GM06990 (cell line): ENCODE measurements at places on chromosomes 6 and 20.

DNA sequence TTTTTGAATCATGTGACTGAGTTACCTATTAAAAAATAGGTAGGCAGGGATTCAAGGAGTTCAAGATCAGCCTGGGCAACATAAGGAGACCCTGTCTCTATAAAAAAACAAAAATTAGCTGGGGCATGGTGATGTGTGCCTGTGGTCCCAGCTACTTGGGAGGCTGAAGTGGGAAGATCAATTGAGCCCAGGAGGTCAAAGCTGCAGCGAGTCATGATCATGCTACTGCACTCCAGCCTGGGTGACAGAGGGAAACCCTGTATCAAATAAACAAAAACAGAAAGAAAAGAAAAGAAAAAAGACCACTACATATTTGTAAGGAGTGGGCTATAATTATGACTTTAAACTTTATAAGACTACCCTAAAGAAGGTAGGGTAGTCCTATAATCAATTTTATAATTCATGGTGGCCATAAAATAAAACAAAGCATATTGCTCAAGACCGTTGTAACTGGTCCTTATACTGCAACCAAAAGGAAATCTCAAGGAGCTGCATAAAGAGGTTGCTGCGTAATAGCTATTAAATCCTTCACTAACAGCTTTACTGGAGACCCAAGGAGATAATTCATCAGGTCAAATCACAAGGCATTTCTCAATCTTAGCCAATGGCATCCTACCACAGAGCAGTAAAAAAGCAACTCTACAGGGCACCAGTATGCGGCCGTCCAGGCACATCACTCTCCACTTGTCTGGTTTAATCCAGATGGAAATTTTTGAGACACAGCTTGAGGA lies 13.5 kb downstream of the PIGU start:
- DNase-seq: no peak

GRCh38 chr6:145963216-145964068 lies 716 bp downstream of the SHPRH start:
- peak; percentile 71 for DNase-seq

DNA sequence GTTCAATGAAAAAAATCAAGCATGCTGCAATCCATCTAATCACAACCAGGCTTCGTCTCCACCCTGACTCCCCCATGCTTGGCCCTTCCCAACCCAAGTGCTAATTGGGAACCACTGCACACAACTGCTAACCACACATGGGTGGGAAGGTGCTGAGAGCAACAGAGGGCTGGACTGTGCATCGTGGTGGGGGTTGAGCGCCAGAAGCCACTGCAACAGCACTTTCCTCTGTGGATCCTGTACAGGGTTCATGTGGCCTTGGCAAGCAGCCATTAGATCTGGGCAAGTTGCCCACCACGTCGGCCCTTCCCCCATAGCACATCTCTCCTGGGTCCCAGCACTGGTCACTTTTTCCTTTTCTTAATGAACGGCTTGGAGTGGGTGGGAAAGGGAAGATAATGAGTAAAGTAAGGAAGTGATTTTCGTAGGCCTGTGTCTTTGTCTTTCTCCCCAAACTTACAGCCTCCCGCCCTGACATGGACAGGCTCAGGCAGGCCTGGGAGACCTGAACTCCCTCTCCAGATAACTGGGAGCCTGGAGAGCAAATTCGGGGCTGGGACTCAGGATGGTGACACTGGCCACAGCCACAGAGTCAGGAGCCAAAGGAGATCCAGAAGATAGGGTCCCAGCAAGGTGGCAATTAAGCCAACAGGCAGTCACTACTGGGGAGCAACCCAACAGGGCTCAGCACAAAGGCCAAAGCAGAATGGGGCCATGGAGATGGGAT lies 34.4 kb upstream of the MRPS10 start:
- DNase-seq: no peak

GRCh38 chr6:50962213-50962759 lies 143.6 kb downstream of the TFAP2B start:
- DNase-seq: peak; percentile 21

DNA sequence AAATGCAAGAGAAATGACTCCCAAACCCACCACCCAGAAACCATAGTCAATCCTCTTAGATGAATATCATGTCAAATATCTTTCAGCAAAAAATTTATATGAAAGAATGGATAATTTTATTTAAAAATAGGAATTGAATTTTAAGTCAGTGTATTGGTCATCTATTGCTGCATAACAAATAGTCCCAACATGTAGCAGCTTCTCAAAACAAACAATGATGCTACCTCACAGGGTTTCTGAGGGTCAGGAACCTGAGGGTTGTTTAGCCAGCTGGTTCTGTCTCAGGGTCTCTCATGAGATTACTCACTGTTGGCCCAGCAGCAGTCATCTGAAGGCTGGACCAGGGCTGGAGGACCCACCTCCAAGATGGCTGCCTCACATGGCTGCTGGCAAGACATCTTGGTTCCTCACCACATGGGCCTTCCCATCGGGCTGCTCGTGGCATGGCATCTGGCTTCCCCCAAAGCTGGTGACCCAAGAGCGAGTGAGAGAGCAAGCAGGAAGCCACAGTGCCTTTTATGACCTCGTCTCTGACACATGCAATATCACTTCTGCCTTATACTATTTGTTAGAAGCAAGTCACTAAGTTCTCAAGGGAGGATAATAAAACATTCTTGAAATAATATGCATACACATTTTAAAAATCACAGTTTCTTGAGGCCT lies 36.3 kb downstream of the BANF2 start:
- DNase-seq: no peak
